ENCODE measurements at places on chromosomes 1 and 21. TPM values are rescaled to one million over a fixed set of nuclear protein-coding genes. Genes with fewer than 3 reads are reported as not detected.

The SLC44A5 gene
- total RNA-seq, result not detected

The PROX1 gene
- total RNA-seq, result 0.18 TPM

The SPRR2F gene
- not detected for total RNA-seq

The LDLRAP1 gene
- 11.0 TPM for total RNA-seq

The SYCP1 gene
- total RNA-seq, result not detected

All from A549 treated with ZK216348 at 1 μM for 4 hours (cell line).